NCI-H2107 (cell line): ENCODE measurements at places on chromosomes 3 and 15.

- no peak for DNase-seq
Measured at GRCh38 chr15:92244703-92245102, 149.0 kb upstream of the ST8SIA2 start.

GRCh38 chr3:98791341-98792325 is 28.5 kb downstream of the ST3GAL6 start:
- DNase-seq = no peak

DNA sequence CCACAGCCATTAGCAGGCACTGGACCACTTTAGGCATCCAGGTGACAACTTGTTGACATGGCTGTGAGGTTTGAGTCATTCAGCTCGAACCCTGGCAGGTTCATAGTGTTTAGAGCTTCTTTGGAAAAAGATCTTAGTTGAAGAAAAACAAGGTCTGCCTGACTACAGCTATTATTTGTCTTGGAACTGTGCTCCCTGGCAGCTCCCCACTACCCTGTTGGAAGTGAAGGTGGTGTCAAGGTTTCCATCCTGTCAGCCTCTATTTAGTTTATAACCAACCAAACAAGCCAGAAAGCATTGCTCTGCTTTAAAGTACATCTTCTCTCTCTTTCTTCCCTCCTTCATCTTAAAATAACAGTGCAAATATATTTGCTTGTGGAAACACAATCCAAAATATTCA is 56.8 kb downstream of the KAT2B start:
- DNase-seq = no peak

DNA sequence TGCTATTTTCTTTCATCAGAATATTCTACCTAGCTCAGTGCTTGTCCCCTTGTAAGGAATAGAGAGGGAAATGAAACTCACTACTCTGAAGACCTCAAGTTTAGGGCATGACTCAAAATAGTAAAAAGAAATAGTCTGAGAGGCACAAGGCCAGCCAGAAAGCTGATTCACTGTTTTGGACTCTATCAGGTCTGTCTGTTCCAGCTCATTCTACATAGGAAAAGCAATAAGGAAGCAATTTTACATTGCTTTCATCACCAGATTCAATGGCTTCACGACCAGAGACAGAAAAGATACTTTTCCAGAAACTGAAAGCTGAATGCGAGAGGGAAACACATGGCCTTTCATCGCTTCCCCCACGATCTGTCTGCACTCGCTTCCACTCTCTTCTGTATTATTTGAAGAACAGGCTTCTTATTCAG is 276.0 kb downstream of the GBE1 start:
- no peak for DNase-seq

DNA sequence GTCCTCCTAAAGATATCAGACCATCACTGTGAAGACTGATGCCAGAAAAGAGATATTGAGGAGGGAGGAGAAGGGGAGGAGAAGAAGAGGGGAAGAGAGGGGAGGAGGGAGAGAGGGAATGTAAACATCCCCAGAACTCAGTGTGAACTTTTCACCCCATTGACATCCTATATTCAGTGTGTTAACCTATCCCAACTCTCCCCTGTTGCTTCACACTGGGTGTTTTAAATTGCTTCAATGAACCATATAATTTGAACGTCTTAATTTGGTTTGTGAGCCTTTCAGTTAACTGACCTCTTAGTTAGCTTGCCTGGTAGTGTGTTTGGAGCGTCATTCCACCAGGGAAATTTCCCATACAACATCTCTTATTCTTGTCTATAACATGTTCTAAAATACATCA is 29.8 kb upstream of the PTPRG start:
- no peak for DNase-seq

GRCh38 chr15:82871358-82871757 is 61.9 kb downstream of the WHAMM start:
- DNase-seq = no peak

DNA sequence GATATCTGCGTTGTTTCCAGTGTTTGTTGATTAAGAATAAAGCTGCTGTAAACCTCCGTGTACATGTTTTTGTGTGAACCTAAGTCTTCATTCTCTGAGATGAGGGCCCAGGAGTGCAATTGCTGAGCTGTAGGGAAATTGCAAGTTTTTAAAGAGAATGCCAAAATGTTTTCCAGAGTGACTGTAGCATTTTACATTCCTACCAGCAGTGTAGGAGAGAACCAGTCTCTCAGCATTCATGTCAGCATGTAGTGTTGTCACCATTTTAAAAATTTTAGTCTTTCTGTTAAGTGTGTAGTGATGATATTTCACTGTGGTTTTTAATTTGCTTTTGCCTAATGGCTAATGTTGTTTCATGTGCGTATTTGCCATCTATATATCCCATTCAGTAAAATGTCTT is 3.4 kb upstream of the MGLL start:
- no peak for DNase-seq

DNA sequence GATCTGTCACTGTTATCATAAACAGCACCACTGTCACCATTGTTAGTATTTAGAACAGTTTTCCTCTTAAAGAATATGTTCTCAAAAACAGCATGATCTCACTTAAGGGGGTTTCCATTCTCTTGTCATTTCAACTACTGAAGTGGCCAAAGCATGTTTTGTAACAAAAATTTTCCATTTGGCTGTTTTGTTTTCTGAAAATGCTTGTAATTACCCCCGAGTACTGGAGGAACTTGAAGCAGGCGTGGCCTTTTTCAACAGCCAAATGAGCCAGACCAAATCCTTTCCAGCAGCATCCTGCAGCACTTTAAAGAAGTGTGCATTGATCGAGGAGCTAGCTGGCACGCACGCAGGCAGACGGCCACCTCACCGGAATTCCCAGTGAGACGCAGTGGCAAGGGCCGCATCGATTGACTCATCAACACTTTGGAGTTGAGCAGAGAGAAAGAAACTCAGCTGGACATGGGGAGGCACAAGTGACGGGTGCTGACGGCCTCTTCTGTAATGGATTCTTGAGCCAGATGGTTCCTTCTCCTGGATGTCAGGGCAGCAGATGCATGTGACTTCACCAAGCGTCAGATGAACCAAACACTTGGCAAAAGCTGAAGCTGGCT is 234.3 kb upstream of the IGF1R start:
- no peak for DNase-seq

GRCh38 chr3:117035745-117036144 is 326.2 kb downstream of the TUSC7 start:
- no peak for DNase-seq

DNA sequence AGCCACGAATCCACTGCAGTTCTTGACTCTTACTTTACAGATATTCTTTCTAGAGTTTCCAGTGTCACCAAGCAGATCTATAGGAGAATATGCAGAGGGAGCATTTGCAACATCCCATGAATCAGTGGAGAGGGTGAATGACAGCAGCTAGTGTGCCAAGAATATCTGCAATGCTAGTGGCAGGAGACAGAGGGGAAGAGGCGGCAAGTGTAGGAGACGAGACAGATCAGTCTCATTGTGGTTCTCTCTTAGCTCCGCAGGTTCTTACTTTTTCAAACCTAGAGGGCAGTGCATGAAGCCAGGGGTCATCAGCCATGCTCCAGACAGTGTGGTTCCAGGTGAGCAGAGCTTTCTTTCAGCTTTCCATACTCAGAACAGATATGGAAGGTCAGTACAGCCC is 744 bp downstream of the ZNF619 start:
- DNase-seq = no peak

DNA sequence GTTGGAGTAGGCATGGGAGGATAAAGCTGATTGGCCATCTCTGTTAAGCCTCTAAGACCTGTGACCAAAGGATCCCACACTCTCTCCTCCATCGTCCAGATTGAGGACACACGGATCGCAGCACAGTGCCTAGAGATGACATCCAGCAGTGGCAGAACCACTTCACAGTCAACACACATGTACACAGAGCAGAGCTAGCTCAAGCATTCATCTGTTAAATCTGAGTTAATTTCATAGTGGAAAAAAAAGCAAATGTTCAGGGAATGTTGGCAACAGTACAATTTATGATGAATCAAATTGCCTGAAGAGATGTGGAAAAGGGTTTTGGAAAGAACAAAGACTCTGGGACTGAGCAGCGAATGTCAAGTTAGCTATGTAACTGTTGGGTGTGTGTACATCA is 108.1 kb upstream of the PLAAT1 start:
- DNase-seq = no peak

GRCh38 chr3:4782095-4782494 is 197.1 kb upstream of the BHLHE40 start:
- DNase-seq = no peak

DNA sequence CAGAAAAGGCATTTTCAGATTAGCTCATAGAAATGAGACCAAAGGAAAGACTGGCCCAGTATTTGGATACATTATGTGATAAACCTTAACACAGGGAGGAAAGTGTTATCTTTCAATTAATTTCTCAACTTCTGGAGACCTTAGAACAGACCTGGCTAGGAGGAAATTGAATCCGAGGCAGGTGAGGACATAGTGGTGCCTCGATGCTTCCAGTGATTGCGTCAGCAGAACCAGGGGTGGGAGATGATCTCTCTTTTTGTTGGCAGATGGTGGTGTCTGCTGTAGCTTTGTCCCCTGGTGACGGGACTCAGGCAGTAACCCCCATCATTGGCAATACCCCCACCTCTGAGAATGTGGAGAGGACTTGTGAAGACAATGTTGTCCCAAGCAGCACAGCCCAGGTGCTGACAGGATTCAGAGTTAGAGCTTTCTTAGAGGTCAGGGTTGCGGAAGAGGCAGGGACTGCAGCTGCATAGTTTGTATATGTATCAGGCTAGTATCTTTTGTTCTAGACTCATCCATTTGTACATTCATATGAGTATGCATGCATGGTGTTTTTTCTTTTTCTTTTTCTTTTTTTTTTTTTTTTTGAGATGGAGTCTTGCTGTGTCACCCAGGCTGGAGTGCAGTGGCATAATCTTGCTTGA is 27.9 kb upstream of the MUC20 start:
- DNase-seq = no peak

- no peak for DNase-seq
Measured at GRCh38 chr3:184498986-184499606, 62.5 kb upstream of the EPHB3 start.

GRCh38 chr3:59327376-59327808 is 277.6 kb upstream of the CFAP20DC start:
- no peak for DNase-seq

DNA sequence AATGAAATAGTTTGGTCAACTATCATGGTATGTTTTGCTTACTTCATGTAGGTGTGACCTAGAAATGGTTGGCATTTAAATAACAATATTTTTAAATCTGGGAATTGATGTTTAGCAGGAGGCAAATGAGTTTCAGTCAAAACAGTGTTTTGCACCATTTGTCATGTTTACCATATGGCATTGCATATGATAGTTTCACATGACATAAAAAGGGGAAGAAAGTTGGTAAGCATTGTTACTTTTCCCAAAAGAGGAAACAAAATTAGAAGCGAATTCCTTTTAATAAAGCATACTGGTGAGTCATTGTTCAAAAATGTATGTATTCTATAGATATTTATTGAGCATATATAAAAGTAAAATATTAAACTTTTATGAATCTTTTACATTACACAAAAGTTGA is 2.3 kb downstream of the RNF13 start:
- no peak for DNase-seq

- no peak for DNase-seq
Measured at GRCh38 chr3:69319652-69320051, 66.2 kb downstream of the FRMD4B start.

GRCh38 chr15:100131321-100132224 is 210.2 kb downstream of the ADAMTS17 start:
- no peak for DNase-seq

DNA sequence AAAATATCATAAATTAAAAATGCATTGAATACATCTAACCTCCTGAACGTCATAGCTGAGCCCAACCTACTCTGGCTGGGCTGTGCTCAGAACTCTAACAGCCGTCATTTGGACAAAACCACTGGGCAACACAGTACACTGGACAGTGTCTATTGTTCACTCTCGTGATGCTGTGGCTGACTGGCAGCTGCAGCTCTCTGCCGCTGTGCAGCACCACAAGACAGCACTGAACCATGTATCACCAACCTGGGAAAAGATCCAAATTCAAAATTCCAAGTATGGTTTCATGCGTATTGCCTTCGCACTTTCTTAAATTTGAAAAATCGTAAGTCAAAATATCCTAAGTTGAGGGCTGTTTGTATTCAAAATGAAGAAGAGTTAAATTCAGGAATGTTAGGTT is 145.1 kb upstream of the CNTN4 start:
- no peak for DNase-seq

DNA sequence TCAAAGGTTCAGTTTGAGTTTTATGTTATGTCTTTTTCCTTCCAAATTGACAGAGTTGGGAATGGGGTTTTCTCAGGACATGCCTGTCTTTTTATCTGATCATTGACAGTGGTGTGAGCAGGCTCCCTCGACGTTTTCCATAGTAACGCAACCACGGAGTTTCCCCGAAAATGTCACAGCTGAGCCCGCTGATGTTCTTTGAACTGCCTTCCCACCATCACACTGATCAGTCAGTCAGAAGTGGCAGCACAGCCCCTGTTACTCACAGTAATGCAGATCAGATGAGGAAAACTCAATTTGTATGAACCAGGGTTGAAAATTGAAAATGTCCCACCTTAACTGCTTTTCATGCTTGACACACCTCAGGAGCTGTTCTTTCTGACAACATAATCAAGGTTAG is 210.4 kb downstream of the NECTIN3 start:
- DNase-seq = no peak

GRCh38 chr3:21524133-21524532 is 226.9 kb downstream of the ZNF385D start:
- no peak for DNase-seq

GRCh38 chr15:60685346-60685937 is 206.5 kb upstream of the ICE2 start:
- no peak for DNase-seq

GRCh38 chr15:67296188-67296587 is 41.6 kb downstream of the IQCH start:
- DNase-seq = no peak

DNA sequence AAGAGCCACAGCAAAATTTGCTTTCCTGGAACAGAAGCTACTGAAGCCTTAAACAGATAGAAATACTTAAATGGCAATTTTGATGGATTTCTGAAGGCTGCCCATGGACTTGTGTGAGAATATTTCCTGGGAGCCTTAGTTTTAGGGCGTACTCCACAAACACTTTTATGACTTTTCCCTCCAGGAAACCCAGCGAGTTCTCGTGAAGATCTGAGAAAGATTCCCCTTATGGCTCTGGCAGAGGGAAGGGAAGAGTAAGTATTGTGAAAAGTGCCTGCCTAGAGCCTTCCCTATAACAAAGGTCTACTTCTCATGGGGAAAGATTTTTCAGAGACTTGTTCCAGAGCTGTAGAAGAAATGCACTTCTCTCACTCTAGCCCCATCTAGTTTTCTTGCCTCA is 31.1 kb upstream of the TRAT1 start:
- DNase-seq = no peak

- no peak for DNase-seq
Measured at GRCh38 chr3:134535186-134535970, 49.5 kb downstream of the CEP63 start.

GRCh38 chr3:111733154-111733553 is 125.9 kb upstream of the PHLDB2 start:
- DNase-seq = no peak

GRCh38 chr3:97970956-97971620 is 1.1 kb downstream of the RIOX2 start:
- no peak for DNase-seq

DNA sequence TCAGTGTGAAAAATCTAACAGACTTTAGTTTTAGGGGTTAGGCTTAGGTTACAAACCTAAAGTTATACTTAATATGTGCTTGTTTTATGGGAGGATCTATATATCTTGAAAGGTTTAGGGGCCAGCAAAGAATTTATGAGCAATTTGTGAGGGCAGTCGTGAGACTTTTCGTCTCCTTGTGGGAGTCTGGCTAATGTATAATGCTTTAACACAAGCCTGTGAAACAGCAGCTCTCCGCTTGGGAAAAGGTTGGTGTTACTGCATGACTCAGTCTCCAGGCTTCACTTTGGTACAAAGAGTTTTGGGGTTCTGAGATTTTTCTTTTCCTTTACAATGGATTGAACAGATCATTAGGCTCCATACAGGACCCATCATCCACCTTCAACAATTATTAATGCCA is 79.0 kb upstream of the MFGE8 start:
- DNase-seq = no peak
